ENCODE measurements at places on chromosomes 16 and 17.
A peak's percentile ranks its signal among the peaks of the same experiment; 100 is the strongest.

- no peak for DNase-seq
Measured at GRCh38 chr17:76633628-76634328, 9.8 kb downstream of the ST6GALNAC1 start.

- DNase-seq, result no peak
Measured at GRCh38 chr16:3252967-3253366, 3.5 kb downstream of the MEFV start.

DNA sequence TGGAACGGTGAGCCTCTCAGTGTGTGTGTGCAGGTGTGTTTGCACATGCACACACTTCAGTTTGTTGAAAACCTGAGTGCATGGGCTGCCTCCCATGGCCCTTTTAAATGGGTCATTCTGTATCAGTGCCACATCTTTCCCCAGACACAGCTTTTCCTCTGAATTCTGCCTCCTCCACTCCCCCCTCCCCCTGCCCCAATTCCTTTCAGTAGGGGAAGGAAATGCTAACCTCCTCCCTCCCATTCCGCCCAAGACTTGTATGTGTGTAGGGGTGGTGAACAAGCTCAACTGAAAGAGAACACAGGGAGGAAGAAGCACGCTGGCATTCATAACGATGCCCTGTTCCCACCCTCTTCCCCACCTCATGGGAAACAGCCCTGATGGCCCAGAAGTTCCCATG lies 34.3 kb downstream of the C17orf75 start:
- no peak for DNase-seq

DNA sequence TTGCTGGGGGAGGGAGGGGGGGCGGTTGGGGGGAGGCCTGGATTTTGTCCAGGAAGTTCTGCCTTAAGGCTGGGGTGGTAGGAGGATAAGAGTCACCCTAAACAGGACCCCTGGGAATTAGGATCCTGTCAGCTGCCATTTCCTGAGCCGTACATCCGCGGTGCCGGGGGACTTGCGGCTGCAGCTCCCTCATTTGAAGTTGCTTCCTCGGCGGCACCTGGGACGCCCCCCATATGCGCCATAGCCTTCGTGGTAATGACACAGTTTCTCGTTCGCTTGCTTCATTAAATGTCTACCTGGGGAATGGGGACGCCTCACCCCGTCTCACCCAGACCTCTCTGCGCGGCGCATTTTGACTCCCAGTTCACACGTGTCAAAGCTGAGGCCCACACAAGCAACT lies 55.1 kb upstream of the PABPN1L start:
- no peak for DNase-seq

DNA sequence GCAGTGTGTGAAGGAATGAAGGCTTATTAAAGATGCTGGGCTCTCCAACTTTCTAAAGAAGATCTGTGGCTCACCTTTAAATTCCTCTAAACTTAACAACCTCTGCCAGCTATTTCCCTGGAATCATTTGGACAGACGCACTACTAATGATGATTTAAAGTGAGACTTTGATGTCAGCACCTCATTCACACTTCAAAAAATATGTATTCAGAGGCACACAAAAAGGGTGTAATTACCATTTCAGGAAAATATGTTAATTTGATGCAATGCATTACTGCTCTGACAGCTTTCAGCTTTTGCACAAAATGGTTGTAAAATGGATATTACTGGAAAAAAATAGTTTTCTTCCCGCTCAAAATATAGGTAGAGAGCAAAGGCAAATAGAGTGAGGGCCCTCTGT lies 423.9 kb upstream of the ASIC2 start:
- no peak for DNase-seq

DNA sequence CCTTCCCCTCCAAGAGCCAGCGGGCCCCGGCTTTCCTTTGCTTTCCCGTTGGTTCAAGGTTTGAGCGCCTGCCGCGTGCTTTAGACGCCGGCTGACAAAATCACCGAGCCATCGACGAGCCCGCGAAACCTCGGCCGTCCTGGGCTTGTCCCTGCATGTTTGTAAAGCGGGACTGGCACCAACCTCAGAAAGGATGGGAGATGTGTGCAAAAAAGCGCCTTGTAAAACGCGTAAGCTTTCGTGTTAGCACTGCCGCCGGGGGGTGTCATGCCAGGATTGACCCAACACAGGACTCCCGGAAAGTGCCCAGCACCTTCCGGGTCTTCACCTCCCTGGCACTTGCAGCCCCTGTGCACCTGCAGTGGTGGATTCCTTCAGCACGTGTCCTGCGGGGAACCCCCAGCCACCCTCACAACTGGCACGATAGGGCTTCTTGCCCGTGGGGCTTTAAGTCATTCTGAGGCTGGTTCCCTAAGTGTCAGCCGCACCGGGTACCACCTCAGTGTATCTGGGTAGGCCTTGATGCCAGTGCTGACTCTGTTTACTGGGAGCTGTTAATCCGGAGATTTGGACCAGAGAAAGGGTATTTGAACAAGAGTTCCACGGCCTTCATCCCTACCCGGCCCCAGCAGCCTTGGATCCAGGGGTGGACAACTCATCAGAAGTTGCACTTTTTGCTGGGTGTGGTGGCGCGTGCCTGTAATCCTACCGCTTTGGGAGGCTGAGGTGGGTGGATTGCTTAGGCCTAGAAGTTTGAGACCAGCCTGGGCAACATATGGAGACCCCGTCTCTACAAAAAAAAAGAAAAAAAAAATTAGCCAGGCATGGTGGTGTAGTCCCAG lies 817 bp downstream of the NDUFAF8 start:
- DNase-seq, result no peak

- peak; percentile 38 for DNase-seq
Measured at GRCh38 chr17:64491034-64491860, 5.6 kb downstream of the POLG2 start.

DNA sequence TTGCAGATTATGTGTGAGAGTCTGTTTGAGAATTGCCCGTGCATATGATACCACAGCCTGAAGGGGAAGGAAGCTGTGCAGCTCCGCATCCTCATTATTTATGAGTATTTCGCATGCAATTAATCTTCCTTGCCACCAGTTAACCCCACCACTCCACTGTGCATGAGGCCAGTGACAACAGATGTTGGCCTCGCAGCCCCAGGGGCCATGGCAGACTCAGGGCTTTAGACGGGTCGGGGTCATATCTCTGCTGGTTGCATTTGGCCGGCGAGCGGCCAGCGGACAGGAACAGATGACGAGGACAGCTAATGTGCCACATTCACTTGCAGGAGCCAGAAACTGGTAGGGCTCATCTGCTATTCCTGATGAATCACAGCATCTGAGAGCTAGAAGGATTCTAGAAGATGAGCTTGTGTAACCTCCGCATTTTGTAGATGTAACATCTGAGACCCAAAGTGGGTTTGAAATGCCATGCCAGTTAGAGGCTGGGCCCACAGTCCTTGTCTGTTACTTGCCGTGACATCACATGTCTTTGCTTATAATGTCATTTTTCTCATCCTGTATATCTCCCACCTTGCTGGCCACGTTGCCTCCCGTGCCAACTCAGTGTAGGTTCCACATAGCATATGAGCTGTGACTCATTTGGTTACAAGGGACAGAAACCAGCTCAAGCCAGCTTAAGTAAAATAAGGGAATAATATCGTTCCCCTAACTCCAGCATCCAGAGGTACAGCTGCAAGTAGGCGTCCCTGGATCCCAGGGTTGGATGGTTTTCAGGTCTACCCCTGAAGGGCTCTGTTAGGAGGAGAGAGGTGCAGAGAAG lies 137.2 kb downstream of the SNX29 start:
- DNase-seq, result no peak

DNA sequence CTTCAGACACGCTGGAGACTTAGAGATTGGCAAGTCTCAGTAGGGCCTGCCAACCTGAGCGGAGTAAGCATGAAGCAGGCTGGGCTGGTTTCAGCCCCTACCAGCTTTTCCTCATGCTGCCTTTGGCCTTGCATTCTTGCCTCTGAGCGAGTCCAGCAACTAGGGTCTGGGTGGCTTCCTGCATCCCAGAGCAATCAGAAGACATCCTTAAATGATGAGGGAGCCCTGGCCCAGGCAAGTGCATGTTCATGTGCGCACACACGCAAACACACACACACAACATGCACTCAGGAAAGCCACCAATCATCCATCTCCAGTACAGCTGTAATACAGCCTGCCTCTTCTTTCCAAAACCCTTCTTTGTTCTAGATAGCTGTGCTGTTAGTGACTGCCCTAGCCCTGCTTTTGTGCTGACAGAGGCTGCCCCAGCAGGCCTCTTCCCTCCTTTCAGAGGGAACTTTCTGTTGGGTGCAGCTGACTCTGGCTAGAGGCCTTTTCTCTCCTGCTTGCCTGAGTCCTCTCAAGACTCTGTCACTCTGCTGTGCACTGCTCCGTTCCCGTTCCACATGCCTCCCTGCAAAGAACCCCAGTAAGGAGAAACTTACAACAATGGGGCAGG lies 30.7 kb upstream of the TBX2 start:
- DNase-seq, result no peak

GRCh38 chr17:2418572-2418971 lies 17.7 kb upstream of the MNT start:
- DNase-seq, result no peak

DNA sequence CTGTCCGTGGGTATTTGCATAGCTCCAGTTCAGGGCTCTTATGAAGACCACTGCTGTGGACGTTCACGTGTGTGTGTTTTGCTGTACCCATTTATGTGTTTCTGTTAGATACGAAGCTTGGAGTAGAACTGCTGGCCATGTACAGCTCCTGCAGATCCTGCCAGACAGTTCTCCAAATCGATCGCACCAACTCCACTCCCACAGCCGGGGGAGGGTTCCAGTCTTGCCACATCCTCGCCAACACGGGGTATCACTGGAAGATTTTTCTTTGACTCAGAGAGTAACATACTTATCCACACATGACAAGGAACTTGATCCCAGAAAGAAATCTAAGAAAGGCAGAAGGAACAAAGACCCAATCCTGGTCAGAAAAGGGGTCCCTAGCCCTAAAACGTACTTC lies 37.4 kb downstream of the TMEM186 start:
- no peak for DNase-seq

GRCh38 chr16:14415291-14415690 lies 214.8 kb downstream of the PARN start:
- DNase-seq, result no peak

DNA sequence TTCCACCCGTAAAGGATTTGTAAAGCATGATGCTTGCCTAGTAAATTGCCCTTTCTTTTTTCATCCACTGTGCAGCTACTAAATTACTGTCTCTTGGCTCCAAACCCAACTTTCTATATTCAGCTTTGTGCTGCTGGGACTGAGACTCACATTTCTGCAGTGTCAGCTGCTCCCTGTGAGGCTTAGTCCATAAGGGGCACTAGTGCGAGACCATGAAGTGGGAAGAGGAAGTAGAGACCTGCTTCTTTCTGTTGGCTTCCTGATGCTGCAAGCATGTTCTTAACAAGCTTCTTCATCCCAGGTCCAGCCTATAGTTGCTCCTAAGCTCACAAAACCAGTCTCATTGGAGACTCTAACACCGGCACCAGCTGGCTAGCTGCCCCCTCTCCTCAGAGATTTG lies 74.9 kb upstream of the HS3ST2 start:
- DNase-seq, result no peak

DNA sequence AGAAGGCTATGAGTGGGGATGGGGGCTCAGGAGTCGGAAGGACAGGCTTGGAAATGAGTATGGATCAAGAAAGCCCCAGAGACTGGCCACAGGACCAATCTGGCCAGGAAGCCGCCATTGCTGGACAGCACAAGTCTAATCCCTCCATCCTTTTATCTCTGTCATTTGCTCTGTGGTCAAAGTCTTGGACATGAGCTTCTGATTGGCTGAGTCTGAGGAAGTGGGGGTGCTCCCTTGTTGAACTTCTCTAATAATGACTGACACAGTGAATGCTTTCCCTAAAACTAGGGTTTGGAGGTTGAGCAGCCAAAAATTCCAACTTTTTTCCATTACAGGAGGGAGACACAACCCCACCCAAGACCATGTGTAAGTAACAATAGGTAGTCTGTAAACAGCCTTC lies 97.4 kb downstream of the MARF1 start:
- DNase-seq, result no peak

- DNase-seq, result no peak
Measured at GRCh38 chr17:57687642-57688041, 57.5 kb downstream of the CCDC182 start.

- DNase-seq, result no peak
Measured at GRCh38 chr17:55063885-55064874, 95.6 kb downstream of the STXBP4 start.

- no peak for DNase-seq
Measured at GRCh38 chr17:1563786-1564613, 1.4 kb upstream of the PITPNA start.

GRCh38 chr17:28725166-28725659 lies 820 bp downstream of the TLCD1 start:
- peak; percentile 57 for DNase-seq

Data from astrocyte of the spinal cord (primary cell).